Transverse colon (tissue), 4 donors: ENCODE measurements at places on chromosomes 5 and 9. TPM values are rescaled to one million over a fixed set of nuclear protein-coding genes. Genes with fewer than 3 reads are reported as not detected.

The TIFAB gene
- total RNA-seq, result not detected

DNA sequence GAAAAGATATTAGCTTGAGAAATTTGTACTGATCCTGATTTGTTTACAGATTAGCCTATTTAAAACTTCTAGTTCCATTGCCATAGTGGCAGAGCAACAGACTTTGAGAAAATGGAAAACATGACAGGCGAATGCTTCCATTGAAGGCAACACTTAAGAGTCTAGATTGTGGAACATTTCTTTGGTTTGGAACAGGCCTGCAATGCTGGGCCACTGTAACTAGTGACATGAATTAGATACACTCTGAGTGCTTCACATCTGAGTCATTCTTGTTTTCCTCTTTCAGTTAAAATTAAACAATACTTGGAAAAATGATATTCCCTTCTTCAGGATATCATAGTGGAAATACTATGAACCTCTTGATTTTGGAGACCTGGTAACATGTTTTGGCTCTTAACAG is 453.6 kb upstream of the TUSC1 start:
- H3K4me1 ChIP-seq, result no peaks in the 10 kb centered on the region
- no peak for DNase-seq
- H3K36me3 ChIP-seq, result no peaks in the 10 kb centered on the region
- H3K27ac ChIP-seq, result no peak overlapping the region

The ACSL6 gene
- total RNA-seq, result not detected

DNA sequence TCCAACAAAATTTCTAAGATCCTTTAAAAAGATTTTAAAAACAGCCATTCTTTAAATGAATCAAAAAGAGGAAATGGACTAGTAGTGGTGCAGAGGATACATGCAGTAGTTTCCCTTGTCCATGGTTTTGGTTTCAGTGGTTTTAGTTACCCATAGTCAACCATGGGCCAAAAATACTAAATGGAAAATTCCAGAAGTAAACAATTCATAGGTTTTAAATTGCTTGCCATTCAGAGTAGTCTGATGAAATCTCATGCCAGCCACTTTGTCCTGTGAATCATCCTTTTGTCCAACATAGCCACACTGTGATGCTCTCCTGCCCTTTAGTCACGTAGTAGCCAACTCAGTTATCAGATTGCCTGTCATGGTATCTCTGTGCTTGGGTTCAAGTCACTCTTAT is 286.1 kb downstream of the ANXA1 start:
- no peaks in the 10 kb centered on the region for H3K36me3 ChIP-seq
- no peaks in the 10 kb centered on the region for H3K27me3 ChIP-seq
- H3K4me1 ChIP-seq, result no peaks in the 10 kb centered on the region
- H3K27ac ChIP-seq, result no peak overlapping the region
- no peak overlapping the region for H3K4me3 ChIP-seq

DNA sequence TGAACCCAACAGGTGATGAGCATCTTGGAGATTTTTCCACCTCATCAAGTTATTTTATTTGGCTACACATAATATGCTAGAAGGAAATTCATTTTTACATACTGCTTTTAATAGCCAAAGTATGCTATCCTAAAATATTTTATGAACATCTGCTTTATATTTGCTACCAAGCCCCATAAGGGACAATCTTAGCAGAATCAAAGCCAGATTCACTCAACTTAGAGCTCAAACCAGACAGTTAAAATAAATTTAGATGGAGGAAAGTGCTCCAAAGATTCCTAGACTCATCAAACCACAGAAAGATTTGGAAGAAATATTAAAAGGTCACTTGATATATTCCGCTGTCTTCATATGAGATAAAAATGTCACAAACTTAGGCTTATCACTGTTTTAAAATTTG is 637.1 kb upstream of the CCNG1 start:
- DNase-seq, result no peak
- no peaks in the 10 kb centered on the region for H3K27me3 ChIP-seq
- no peaks in the 10 kb centered on the region for H3K4me1 ChIP-seq
- no peak overlapping the region for H3K4me3 ChIP-seq
- H3K36me3 ChIP-seq, result no peaks in the 10 kb centered on the region

The IFNA2 gene
- total RNA-seq, result not detected

DNA sequence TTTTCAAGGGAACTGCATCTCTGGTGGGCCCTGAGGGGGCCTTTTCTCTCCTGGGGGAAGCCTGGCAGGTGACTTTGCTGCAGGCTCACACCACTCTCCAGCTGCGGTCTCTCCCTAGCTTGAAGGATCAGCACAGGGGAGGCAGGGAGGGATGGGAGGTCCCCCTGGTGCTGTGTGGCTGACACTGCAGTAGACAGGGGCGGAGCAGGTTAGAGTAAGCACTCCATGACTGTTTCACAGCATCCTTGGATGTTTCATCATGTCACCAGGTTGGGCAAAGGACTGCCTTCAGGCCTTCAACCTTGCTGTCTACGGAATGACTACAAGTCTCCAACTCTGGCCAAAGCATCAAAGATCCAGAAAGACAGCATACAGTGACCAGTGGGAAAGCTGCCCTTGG is 470.7 kb downstream of the CDK5RAP2 start:
- H3K36me3 ChIP-seq, result no peaks in the 10 kb centered on the region
- no peak overlapping the region for H3K4me3 ChIP-seq
- no peak for DNase-seq
- H3K4me1 ChIP-seq, result no peaks in the 10 kb centered on the region
- H3K27me3 ChIP-seq, result no peaks in the 10 kb centered on the region

The FREM1 gene
- 5.9 TPM for total RNA-seq

The PTAR1 gene
- total RNA-seq, result 131 TPM

DNA sequence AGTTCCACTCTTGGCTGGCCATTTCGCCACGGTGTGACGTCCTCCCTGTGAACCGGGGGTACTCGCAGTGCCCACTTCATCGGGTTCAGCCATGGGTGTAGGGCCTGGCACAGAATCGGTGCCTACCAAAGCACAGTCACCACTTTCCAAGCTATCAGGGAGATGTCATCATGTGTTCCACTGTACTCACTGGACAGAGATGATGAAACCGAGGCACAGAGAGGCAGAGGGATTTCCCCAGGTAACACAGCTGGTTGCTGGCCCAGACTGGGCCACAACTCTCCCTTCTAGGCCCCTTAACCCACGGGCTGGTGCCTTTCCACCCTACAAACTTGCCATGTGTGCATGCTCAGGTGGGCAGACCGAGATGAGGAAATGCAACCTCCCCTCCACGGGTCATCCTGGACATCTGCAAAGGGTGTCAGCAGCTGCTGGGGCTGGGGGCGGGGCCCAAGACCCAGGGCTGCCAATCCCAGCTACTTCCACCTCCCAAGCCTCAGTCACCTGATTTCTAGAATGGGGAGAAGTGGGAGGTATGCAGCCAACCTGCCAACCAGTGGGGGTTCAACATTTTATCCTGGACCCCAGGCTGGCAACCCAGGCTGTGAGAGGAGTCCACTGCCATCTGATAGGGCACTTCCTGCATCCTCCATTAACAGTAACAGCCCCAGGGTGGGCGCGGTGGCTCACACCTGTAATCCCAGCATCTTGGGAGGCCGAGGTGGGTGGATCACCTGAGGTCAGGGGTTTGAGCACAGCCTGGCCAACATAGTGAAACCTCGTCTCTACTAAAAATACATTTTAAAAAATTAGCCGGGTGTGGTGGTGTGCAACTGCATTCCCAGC is 893 bp upstream of the SH2D3C start:
- H3K27ac ChIP-seq, result peak overlapping the region; percentile 71
- H3K4me1 ChIP-seq, result no peaks in the 10 kb centered on the region
- DNase-seq, result peak; percentile 70
- H3K36me3 ChIP-seq, result no peaks in the 10 kb centered on the region
- no peaks in the 10 kb centered on the region for H3K27me3 ChIP-seq

The SPAG8 gene
- total RNA-seq, result 3.0 TPM

The SEMA6A gene
- 231 TPM for total RNA-seq

GRCh38 chr5:111225926-111226325 is 1.7 kb downstream of the CAMK4 start:
- H3K4me1 ChIP-seq, result peaks cover 3% of the 10 kb centered on the region
- H3K36me3 ChIP-seq, result no peaks in the 10 kb centered on the region
- H3K27ac ChIP-seq, result no peak overlapping the region
- H3K4me3 ChIP-seq, result no peak overlapping the region
- no peak for DNase-seq

The HEMGN gene
- not detected for total RNA-seq

GRCh38 chr9:121926351-121926801 is 166.7 kb downstream of the TTLL11 start:
- H3K4me3 ChIP-seq, result no peak overlapping the region
- H3K36me3 ChIP-seq, result no peaks in the 10 kb centered on the region
- no peak overlapping the region for H3K27ac ChIP-seq
